Stimulated activated CD4-positive, alpha-beta T cell treated with anti-CD3 and anti-CD28 coated beads, Interleukin-4, amount 100 ng/mL, for 4 hours (primary cell): ENCODE measurements at places on chromosomes 3 and 15.

- DNase-seq = no peak
These were observed 51.8 kb downstream of the ONECUT1 start for GRCh38 chr15:52738311-52738710.

DNA sequence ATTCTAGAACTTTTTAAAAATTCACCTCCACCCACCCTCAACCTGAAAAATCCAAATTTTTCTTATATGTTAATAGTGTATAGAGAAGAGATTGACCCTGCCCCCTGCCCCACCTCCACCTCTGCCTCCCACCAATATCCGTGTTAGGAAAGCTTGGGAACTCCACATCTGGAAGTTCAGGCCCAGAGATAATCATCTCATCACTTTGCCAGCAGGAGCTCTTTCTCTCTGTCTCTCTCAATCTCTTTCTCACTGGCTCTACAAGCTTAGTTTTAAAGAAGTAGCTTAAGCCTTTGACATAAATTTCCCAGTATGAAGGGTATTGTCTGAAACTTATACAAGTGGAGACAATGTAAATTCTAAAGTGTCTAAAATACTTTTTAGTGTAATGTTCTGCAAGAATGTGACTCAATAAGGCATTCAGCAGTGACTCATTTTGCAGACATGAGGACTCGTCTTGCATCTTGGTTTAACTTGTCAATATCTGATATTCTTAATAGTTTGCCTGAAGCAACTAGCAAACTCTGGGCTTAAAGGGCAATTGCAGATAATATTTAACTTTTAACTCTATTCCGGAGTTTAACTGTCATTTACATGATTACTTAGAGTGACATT, 299.8 kb upstream of the EPHA3 start:
- DNase-seq = no peak

DNA sequence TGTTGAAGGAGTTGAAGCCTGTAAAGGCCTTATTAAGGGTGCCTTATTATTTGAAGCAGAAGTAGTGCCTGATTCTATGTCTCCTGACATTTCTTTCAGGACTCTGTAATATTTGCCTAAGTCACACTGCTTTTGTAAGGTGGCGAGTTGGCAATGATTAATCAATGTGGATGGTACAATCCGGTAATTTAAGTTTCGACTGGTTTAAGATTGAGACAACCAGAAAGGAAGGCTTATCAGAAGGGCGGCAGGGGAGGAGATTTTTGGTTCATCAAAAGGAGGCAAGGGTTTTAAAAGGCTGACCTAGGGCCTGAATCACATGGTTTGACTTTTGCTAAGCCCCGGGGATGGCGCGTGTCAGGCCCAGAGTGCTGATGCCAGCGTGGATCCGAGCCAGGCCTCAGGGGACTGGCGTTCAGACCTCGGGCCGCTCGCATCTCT, 830 bp upstream of the RNF13 start:
- DNase-seq = no peak

DNA sequence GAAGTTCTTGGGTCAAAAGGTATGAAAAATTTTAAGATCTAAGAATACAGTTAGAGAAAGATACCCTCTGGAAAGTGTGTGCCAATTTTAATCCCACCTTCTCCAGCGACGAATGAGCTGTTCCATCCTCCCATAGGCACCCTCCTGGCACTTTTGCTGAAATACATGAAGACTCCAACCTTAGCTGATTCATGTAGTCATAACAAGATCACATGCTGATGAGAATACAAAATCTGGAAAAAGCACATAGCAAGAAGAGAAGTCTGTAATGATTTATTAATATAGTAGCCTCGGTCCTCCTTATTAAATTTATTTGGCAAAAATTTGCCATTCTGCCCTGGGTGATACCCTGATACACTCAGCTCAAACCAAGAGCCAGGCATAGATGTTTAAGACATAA, 88.9 kb downstream of the CCR1 start:
- no peak for DNase-seq

- no peak for DNase-seq
These were observed 380.7 kb upstream of the GOLIM4 start for GRCh38 chr3:168476360-168476980.
